ENCODE measurements at places on chromosomes 6 and 20. TPM values are rescaled to one million over a fixed set of nuclear protein-coding genes. Genes with fewer than 3 reads are reported as not detected.

- peaks cover 54% of the 10 kb centered on the region for H3K36me3 ChIP-seq
- no peak overlapping the region for H3K27ac ChIP-seq
- H3K4me3 ChIP-seq, result no peak overlapping the region
- H3K4me1 ChIP-seq, result peaks cover 22% of the 10 kb centered on the region
- H3K27me3 ChIP-seq, result no peaks in the 10 kb centered on the region
- no peak for DNase-seq
Observed at GRCh38 chr20:37218441-37218840, 39.1 kb upstream of the MROH8 start.

- no peak overlapping the region for H3K4me3 ChIP-seq
- H3K27me3 ChIP-seq, result no peaks in the 10 kb centered on the region
- H3K4me1 ChIP-seq, result peaks cover 34% of the 10 kb centered on the region
- DNase-seq, result no peak
- H3K27ac ChIP-seq, result no peak overlapping the region
- no peaks in the 10 kb centered on the region for H3K36me3 ChIP-seq
Observed at GRCh38 chr20:49891476-49892110, 23.7 kb downstream of the SPATA2 start.

- no peak overlapping the region for H3K27ac ChIP-seq
- H3K36me3 ChIP-seq, result no peaks in the 10 kb centered on the region
- no peak for DNase-seq
- peaks cover 7% of the 10 kb centered on the region for H3K4me1 ChIP-seq
Observed at GRCh38 chr20:58552366-58552934, 37.3 kb upstream of the APCDD1L start.

- peak overlapping the region; percentile 71 for H3K27ac ChIP-seq
Observed at GRCh38 chr20:38997622-38998021, 35.5 kb downstream of the DHX35 start.

- DNase-seq, result no peak
- H3K4me3 ChIP-seq, result no peak overlapping the region
- H3K36me3 ChIP-seq, result no peaks in the 10 kb centered on the region
- H3K27me3 ChIP-seq, result peaks cover 52% of the 10 kb centered on the region
- no peak overlapping the region for H3K27ac ChIP-seq
Observed at GRCh38 chr6:4280707-4281106, 145.3 kb upstream of the ECI2 start.

DNA sequence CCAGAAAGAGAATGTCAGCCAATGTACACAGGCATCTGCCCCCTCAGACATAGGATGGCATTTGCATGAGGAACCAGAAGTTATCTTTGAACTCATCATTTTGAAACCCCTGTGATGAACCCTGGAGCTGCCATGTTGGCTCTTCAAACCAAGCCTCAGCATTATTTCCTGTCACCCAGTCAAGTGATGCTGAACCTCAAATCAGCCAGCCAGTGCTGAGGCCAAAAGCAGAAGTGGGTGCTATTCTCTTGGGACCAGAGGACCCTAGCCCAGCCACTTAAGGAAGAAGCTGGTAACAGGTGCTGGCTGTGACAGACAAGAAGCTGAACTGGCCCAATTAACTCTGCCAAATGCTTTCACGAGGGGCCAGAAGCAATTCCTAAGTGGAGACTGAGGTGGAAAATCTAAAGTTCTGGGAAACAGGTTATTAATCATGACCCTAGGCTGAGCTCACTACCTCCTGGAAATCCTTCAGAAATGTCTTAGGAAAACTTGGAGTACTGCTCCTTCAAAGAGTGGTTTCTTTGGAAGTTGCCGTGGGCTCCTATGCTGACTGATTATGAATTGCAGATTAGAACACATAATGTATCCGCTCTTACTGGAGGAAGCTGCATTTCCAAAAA is 4.0 kb downstream of the PKIG start:
- no peaks in the 10 kb centered on the region for H3K36me3 ChIP-seq
- H3K4me1 ChIP-seq, result peaks cover 52% of the 10 kb centered on the region
- H3K4me3 ChIP-seq, result no peak overlapping the region

GRCh38 chr6:37938909-37939308 is 119.4 kb downstream of the ZFAND3 start:
- peaks cover 13% of the 10 kb centered on the region for H3K4me1 ChIP-seq
- H3K36me3 ChIP-seq, result no peaks in the 10 kb centered on the region
- no peak overlapping the region for H3K27ac ChIP-seq

DNA sequence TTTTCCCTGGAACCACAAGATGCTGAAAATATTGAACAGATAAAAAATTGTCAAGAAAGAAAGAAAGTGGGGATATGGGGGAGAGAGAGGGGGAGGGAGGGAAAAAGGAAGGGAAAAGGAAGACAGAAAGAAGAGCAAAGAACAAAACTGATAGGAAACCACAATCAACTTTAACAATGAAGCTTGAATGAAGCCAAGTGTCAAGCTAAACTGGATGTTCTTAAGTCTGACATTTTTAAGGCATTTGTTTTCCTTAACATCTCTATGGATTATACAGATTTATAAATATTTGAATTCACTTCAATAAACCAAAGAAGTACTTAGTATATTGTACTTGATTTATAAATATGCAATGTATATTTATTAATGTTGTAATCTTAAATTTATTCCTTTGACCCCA is 197.6 kb upstream of the SMLR1 start:
- H3K4me1 ChIP-seq, result peaks cover 20% of the 10 kb centered on the region
- no peak overlapping the region for H3K4me3 ChIP-seq
- no peaks in the 10 kb centered on the region for H3K36me3 ChIP-seq
- no peak for DNase-seq
- no peak overlapping the region for H3K27ac ChIP-seq

DNA sequence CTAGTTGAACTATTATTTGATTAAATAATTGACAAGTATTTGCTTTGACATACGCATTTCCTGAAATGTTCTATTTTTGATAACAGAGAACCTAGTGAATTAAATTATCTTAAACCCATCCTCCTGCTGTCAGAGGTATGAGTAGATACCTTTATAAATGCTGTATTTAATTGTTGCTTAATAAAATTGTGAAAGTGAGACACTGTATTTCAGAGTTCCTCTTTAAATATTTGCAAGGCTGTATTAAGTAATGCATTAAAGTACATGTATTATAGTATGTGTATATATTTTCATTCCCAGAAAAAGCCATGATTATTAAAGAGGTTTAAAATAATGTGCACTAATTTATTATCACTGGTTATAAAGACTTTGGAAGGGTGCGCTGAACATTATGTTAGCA is 483.8 kb downstream of the TFAP2B start:
- DNase-seq, result no peak
- H3K27me3 ChIP-seq, result no peaks in the 10 kb centered on the region
- H3K4me3 ChIP-seq, result no peak overlapping the region
- no peaks in the 10 kb centered on the region for H3K36me3 ChIP-seq
- peaks cover 3% of the 10 kb centered on the region for H3K4me1 ChIP-seq
- H3K27ac ChIP-seq, result no peak overlapping the region

GRCh38 chr6:4883298-4883697 is 107.1 kb downstream of the CDYL start:
- H3K4me1 ChIP-seq, result peaks cover 58% of the 10 kb centered on the region
- H3K27me3 ChIP-seq, result no peaks in the 10 kb centered on the region
- no peak for DNase-seq
- no peaks in the 10 kb centered on the region for H3K36me3 ChIP-seq

- no peak overlapping the region for H3K27ac ChIP-seq
- no peaks in the 10 kb centered on the region for H3K27me3 ChIP-seq
- H3K4me3 ChIP-seq, result no peak overlapping the region
- no peaks in the 10 kb centered on the region for H3K36me3 ChIP-seq
Observed at GRCh38 chr6:111950661-111951496, 77.6 kb upstream of the FYN start.

- H3K27ac ChIP-seq, result no peak overlapping the region
- peak; percentile 8 for DNase-seq
- H3K4me1 ChIP-seq, result peaks cover 75% of the 10 kb centered on the region
Observed at GRCh38 chr6:34146801-34147592, 1.1 kb upstream of the GRM4 start.

DNA sequence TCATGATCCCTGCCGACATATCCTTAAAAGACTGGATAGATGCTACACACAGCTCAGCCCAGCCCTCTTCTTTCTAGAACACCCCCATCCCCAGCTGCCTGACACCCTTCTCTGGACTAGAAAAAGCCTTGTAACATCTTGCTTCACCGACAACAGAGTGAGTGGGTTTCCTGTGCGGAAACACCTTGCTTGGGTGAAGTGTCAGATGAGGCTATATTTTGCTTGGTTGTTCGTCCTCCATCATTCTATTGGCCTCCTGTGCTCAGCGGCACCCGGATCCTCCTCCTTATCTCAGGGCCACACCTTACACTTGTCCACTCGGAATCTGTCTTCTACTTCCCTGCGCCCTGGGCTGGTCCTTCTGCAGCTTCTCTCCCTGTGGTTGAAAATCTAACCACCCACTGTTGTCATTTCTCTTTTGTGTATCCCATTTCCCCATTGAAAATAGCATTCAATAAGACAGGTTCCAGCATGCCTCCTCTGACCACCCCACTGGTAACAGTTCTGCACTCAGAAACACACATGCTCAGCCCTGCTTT is 101.3 kb upstream of the MLN start:
- peaks cover 5% of the 10 kb centered on the region for H3K27me3 ChIP-seq
- no peaks in the 10 kb centered on the region for H3K36me3 ChIP-seq
- DNase-seq, result no peak
- no peak overlapping the region for H3K4me3 ChIP-seq
- no peak overlapping the region for H3K27ac ChIP-seq

DNA sequence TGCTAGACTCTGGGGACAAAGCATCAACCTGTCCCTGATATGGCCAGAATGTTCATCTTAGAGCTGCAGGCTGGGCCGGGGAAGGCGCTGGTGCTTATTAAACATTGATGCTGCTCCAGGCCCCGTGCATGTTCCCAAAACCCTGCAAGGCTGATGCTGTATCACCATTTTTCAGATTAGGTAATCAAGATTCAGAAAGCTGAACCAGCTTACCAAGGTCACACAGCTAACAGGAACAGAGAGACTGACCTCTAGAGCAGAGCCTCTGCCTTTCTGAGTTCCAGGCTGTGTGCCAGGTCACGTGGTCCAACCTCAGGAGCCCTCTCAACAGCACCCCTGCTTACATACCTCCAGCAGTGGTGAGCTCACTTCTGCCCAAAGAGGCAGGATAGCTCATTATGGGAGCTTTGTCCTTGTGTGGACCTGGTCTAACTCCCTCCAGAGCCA is 16.1 kb upstream of the VSTM2L start:
- no peak overlapping the region for H3K27ac ChIP-seq
- DNase-seq, result no peak
- H3K36me3 ChIP-seq, result no peaks in the 10 kb centered on the region
- H3K4me3 ChIP-seq, result no peak overlapping the region
- peaks cover 7% of the 10 kb centered on the region for H3K4me1 ChIP-seq
- H3K27me3 ChIP-seq, result no peaks in the 10 kb centered on the region

- H3K27ac ChIP-seq, result no peak overlapping the region
- no peaks in the 10 kb centered on the region for H3K27me3 ChIP-seq
- H3K36me3 ChIP-seq, result peaks cover 5% of the 10 kb centered on the region
Observed at GRCh38 chr6:34100788-34101187, 45.1 kb downstream of the GRM4 start.

DNA sequence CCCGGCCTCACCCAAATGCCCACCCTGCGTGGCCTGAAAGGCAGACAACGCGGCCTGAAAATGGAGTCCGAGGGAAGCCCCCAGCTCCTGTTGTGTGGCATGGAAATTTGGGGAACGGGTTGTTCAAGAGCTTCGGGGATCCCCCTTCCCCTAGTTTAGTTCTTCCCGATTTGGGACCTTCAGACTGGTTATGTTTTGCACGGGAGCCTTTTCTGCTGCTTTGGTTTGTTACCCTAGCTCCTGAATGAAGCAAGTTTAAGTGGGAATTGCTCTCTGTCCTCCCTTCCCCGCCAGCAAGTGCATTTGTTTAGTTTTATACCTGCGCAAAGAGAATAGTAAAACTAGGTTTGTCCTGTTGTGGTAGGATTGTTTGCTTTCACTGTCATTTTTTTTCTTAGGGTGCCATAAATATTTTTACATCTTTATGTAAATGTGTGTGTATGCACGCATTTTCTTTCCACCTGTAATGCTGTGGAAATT is 604 bp downstream of the SH3BGRL2 start:
- peaks cover 22% of the 10 kb centered on the region for H3K27me3 ChIP-seq
- H3K36me3 ChIP-seq, result no peaks in the 10 kb centered on the region
- DNase-seq, result no peak
- H3K4me3 ChIP-seq, result peak overlapping the region; percentile 96
- no peak overlapping the region for H3K27ac ChIP-seq

DNA sequence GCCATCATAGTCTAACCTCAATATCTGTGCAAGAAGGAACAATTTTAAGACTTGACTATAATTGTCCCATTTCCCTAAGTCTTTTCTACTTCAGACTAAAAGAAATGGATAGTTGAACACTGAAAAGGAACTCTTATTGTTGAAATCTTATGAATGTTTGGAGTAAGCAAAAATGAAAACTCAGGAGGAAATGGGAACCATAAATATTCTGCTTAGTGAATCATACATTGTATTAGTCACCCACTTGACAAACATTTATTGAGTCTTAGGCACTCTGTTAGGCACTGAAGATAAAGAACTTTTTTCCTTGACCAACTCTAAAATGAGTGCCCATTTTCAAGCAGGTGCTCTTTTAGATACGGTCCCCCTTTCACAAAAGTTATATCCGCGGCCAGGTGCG is 8.7 kb downstream of the CCDC170 start:
- H3K27me3 ChIP-seq, result no peaks in the 10 kb centered on the region
- no peaks in the 10 kb centered on the region for H3K36me3 ChIP-seq
- H3K27ac ChIP-seq, result no peak overlapping the region
- no peak for DNase-seq
- no peak overlapping the region for H3K4me3 ChIP-seq

GRCh38 chr6:170083236-170084051 is 207.4 kb downstream of the DLL1 start:
- H3K4me3 ChIP-seq, result no peak overlapping the region
- H3K27ac ChIP-seq, result no peak overlapping the region
- H3K36me3 ChIP-seq, result peaks cover 6% of the 10 kb centered on the region
- no peak for DNase-seq
- H3K27me3 ChIP-seq, result no peaks in the 10 kb centered on the region

- H3K4me1 ChIP-seq, result no peaks in the 10 kb centered on the region
- H3K36me3 ChIP-seq, result no peaks in the 10 kb centered on the region
- H3K27me3 ChIP-seq, result no peaks in the 10 kb centered on the region
Observed at GRCh38 chr20:42093542-42094440, 475.6 kb upstream of the CHD6 start.

MDFI gene
- 63.2 TPM for total RNA-seq

DEFB132 gene
- total RNA-seq, result not detected

MYLK4 gene
- 0.05 TPM for total RNA-seq

BTNL2 gene
- total RNA-seq, result not detected

AHCY gene
- total RNA-seq, result 401 TPM

All from WTC11 (cell line).